ENCODE measurements at places on chromosomes 3 and 15.
A peak's percentile ranks its signal among the peaks of the same experiment; 100 is the strongest.

GRCh38 chr3:150083655-150084042 lies 113.0 kb upstream of the PFN2 start:
- no peak for DNase-seq

GRCh38 chr3:46447228-46447985 lies 17.3 kb downstream of the LTF start:
- DNase-seq, result no peak

DNA sequence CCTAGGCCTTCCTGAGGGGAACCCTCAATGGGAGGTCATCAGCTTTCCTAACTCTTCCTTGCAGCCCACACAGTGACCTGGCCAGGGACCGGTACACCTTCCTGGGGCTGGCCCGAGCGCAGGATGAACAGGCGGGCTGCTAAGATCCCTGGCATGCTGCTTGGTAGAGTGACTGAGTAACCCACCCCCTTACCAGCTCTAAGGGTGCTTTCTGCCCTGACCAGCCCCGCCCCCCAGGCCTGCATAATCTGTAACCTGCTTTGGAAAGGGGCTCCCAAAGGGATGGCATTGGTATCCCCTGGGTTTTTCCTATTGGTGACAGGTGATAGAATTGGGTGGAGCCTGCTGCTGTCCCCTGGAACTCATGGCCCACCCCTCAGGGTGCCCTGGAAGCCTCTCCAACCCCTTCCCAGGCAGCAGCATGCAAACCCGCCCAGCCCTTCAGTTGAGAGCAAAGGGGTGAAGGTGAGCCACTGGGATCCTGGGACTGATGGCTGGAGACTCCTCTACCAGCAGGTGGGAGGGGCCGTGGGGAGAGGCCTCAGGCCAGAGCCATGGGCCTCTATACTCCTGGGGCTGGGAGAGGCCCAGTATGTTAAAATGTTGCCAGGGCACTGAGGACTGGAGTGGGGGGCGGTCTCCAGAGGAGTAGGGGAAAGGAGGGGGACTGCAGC lies 11.1 kb upstream of the KIF7 start:
- DNase-seq, result no peak

DNA sequence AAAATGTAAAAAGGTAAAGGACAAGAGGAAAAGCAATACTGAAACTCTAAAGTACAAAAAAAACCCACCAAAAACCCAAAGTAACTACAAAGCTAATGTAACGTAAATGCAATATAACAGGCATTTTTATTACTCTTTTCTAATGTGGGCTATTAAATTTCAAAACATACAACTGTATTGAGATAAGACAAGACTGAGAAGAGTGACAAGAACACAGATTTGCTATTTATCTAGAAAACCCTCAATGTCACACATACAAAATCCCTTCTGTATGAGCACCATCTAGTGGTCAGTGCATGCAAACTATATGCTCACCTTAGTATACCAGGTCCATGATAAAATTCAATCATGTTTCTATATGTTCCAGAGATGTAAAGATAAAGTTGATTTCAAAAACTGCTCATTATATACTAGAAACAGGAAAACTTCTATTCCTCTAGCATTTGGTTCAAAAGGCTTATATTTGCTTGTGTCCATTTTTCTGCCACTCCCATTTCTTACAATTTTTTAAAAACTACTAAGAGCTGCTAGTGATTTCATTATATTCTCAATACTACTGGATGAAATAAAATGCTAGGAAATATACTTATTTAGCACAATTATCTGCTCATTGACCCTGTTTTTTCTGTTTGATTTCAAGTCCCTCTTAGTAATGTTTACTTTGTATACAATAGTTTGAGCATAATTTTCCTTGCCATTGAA lies 111.4 kb downstream of the DLG1 start:
- DNase-seq, result no peak

DNA sequence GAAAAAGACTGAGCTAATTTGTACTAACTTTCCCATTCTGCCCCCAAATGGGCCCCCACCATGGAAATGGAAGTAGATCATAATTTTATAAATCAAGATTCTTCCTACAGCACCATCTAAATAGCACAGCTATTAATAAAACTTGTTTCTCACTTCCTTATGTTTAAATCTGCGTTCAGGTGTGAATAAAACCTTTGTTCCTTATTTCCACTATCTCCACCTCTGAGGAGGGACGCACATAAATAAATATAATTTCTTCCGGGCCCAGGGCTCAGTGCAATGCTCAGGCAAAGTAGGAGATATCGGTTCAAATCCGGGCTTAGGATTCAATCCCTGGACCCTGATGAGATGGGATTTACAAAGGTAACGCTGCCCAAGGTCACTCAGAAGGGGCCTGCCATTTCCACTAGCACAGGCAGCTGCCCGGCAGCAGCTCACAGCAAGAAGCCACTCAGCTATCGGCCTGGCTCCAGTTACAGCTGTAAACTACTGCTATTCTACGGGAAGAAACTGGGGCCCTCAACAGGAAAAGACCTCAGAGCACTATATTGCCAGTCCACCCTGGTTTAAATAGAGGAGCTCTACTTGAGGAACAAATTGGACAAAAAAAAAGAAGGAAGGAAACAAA lies 52.5 kb downstream of the FOXP1 start:
- DNase-seq, result no peak

GRCh38 chr15:72230197-72231065 lies 559 bp downstream of the PKM start:
- DNase-seq, result peak; percentile 92

DNA sequence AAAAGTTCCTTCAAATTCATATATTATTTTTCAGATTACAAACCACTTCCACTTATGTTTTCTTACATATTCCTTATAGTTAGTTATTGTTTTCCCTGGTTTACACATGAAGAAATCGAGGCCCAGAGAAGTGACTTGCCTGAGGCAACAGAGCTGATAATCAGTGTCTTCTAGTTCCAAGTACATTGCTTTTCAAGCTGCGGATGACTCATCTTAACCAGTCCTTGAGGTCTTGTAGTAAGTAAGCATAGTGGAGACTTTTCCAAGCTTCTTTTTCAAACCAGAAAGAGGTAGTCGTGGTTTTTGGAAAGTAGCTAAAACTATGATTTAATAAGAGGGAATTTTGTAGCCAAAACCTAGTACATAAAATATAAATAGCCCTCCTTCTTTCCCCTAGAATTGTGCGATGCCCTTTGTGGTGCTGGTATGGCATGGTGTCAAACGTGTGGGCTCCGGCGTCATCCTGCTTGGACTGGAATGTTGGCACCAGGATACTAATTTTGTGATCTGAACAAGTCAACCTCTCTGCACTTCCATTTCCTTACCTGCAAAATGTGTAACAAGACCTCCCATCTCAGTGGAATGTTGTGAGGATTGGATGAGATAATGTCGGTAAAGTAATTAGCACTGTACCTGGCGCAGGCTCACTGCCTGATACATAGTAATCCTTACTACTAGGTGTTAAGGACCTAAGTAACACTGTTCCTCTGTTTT lies 19.0 kb upstream of the DLG1 start:
- DNase-seq, result no peak

DNA sequence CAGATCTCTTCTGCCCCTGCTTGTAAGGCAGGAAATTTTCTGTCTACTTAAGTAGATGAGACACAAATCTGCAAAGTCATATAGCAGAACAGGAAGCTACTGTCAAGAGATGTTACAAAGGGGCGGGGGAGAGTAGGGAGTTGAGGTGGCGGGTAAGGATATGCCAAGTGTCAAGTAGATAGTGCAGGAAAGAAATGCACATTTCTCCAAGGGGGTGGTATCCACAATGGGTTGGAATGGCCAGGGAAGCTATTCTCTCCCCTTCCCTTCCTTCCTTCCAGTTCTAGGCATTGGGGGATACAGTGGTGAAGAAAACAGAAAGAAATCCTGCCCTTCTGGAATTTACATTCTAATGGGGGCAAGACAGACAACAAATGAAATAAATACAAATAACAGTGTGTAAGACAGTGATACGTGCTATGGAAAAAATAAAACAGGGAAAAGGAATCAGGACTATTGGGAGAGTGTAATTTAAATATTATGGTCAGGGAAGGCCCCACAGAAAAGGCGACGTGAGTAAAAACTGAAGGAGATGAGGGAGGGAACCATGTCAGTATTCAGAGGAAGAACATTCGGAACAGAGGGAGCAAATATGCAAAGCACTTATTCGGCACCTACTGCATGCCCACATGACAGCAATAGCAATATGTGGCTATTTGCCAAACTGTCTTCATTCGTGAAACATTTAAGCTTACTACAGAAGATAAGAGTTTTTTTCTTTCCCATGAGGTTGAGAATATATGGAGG lies 42.8 kb upstream of the RNU6-1 start:
- no peak for DNase-seq

DNA sequence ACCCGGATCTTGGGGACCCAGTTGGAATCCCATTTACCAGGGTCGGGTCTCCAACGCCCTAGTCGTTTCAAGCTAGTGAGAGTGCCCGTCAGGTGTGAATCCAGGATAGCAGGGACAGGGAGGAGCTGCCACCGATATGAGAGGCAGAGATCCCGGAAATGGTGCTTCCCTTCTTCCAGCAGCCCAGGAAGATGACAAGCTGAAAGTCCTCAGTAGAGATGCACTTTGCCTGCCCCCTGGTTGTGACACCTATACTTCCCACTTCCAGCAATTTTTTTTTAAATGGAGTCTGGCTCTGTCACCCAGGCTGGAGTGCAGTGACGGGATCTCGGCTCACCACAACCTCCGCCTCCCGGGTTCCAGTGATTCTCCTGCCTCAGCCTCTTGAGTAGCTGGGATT lies 503.0 kb downstream of the NTRK3 start:
- DNase-seq, result no peak

GRCh38 chr15:49747340-49747739 lies 126.5 kb downstream of the DTWD1 start:
- no peak for DNase-seq

DNA sequence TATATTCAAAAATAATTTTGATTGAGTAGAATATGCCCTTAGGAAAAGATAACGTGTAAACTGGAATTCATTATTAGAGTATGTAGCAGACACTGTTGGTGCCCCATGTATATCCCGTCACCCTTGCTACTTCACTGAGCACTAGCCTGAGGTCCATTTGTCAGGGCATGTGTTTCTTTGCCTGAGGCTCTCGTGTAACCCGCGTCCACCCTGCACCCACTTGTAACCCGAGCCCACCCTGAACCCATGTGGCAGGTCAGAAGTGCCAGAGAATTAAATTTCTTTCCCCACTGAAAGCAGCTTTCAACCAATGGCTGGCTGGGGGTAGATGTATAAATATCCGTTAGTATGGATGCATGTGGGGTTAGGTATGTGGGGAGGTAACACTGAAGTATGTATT lies 474.2 kb upstream of the ZNF385D start:
- no peak for DNase-seq

DNA sequence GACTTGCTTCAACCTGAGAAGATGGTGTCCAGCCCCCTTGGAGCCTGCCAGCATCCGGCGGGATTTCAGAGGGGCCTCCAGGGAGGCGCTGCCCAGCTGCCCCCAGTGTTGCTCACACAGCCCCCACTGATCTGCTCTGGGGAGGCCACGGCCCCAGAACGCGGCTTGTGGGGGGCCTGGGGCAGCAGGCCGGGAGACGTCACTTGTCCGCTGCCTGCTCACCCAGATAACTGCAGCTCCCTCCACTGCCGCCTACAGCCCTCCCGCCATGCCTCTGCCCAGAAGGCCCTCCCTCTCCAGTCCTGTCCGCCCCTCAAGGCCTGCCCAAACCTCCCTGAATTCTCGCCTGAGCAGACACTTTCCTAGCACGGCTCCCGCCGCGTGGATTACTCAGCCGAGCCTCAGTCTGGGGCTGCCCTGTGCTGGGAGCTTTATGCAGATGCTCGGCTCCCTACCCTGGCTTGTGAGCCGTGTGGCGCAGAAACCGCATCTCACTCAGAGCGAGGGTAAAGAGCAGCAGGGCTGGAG lies 17.2 kb upstream of the ADIPOQ start:
- peak; percentile 76 for DNase-seq

GRCh38 chr3:152060701-152061100 lies 187.3 kb downstream of the SUCNR1 start:
- DNase-seq, result no peak

GRCh38 chr15:57337868-57338411 lies 38.4 kb upstream of the CGNL1 start:
- DNase-seq, result no peak

DNA sequence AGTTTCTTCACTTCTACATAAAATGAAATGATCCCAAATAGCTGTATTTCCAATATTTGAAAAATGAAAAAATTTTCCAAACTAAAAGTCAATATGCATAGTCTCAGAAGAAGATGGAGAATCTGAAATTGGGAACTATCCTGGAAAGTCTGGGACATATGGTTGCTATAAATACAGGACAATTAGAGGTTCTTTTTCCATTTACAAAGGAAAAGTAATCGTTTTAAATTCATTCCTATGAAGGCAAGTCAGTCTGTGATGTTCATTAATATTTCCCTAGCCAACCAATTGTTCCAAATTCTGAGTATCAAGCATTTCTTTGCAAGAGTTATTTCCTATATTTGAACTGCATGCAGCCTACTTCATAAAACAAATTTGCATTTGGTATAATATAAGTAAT lies 102.2 kb downstream of the NEDD4 start:
- DNase-seq, result no peak

DNA sequence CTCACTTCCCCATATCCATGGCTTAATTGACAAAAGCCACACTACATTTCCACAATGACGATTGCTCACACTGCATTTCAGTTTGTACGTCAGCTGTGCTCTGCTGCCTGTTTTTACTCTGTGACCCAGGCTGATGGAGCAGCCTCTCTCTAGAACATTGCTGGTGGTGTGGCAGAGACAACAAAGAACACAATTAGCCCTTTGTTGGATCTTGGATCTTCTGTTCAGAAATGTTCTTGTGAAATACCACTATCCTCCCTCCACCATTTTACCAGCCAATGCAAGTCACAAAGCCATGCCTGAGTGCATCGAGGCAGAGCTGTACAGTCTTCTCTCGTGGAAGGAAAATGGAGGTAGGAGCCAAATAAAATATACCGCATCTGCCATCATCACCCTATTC lies 56.9 kb upstream of the TBC1D5 start:
- no peak for DNase-seq

Data from activated T-cell treated with anti-CD3 and anti-CD28 coated beads, Interleukin-2, amount 50 U/mL, for 48 hours (primary cell).